GM06990 (cell line): ENCODE measurements at places on chromosomes 1 and 21.

DNA sequence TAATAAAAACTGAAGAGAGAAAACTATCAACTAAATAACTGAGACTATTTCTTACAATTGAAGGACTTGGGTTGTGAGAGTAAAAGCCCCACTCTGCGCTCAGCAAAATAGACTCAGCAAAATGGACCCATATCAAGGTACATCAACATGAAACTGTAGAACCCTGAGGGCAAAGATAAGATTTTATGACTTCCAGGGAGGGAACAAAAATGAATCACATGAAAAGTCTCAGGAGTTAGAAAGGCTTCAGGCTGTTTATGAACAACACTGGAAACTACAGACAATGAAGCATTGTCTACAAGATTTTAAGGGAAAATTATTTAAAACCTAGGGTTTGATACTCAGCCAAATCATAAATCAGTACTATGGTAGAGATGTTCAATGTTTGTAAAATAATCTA, 434.3 kb downstream of the PTPRC start:
- no peak for DNase-seq

- DNase-seq, result no peak
Observed at GRCh38 chr1:173328961-173329360, 121.8 kb upstream of the TNFSF4 start.

DNA sequence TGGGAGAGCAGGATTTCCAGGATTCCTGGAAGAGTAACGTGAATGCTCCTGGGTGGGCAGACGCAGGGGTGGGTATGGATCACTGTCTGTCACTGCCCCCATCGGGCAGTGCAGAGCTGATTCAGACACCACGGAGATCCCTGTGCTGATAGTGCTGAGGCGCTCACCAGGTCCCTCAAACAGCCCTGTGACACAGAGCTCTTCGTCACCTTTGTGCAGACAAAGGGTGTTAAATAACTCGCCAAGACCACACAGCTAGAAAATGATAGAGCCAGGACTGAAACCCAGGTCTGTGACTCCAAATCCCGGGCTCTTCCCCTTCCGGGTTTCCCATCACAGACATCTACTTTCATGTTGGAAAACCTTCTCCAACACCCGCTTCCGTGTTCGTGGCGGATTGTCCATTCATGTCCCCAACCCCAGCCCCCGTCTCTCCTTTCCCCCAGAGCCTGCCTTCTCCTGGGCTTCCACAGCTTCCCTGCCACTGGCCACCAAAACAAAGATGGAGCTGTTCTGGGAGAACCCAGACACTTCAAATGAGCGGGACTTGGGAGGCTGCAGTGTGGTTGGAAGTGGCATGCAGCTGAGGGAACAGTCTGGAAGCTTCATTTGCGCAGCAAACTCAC, 2.6 kb downstream of the EFHD2 start:
- no peak for DNase-seq

DNA sequence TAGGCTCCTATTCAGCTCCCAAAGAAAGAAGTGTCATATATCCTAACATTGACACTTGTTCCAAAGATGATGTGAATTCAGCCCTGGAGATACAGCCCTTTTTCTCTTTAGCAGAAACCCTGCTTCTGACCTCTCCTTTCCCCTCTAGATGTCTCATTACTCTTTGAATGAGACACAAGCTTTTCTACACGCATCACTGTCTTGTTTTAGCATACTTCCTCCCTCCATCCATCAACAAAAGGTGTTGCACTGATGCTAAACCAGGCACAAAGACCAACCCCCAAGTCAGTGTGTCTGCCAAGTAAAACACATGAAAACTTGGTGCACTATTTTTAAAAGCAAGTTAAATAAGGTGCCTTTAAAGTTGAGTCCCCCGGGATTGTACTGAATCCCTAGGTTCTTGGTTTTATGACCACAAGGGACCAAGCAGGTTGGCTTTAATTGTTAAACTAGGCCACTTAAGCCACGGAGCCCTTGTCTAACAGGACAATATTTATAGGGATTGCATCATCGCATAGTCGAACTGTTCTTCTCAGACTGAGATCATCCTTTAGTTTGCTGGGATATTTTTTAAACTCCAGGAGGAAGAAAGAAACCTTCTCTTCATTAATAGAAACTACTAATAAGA, 101.0 kb upstream of the GUCA2B start:
- DNase-seq, result no peak

DNA sequence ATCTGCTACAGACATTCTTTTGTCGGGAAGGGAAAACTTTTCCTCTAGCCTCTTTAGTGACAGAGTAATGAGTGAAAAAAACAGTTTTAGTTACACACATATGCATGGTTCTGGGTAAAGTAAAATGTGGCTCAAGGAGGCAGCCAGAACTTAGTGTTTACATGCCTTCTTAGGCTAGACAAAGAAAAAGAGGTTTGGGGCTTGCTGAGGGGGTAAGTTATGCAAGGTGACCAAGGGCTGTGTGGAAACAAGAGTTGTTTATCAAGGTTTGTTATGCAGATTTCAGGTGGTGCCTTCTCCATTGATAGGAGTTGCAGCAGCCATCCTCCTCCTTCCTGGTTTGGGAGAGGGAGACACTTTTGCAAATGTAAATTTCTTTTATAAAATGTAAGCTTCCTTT, 66.5 kb upstream of the RAB3GAP2 start:
- DNase-seq, result no peak

DNA sequence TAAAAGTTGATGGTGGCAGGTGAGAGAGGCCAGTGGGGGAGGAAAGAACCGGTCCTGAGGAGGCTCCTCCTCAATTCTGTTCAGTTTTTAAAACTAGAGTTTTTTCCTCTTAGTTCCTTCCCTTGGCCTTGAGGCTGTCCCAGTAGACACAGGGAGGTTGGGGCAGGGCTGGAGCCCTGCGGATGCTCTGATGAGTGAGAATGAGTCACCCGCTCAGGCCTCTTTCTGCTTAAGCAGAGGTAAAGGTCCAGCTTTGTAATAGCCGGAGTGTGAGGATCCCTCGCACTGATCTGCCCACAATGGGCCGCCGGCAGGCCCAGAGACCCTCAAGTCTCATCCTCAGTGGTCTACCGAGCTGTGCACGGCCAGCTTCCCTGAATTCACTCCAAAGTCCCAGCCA, 49.6 kb upstream of the IRF2BP2 start:
- no peak for DNase-seq
